Activated CD8-positive, alpha-beta T cell treated with anti-CD3 and anti-CD28 coated beads for 36 hours (primary cell): ENCODE measurements at places on chromosomes 12 and 14.

DNA sequence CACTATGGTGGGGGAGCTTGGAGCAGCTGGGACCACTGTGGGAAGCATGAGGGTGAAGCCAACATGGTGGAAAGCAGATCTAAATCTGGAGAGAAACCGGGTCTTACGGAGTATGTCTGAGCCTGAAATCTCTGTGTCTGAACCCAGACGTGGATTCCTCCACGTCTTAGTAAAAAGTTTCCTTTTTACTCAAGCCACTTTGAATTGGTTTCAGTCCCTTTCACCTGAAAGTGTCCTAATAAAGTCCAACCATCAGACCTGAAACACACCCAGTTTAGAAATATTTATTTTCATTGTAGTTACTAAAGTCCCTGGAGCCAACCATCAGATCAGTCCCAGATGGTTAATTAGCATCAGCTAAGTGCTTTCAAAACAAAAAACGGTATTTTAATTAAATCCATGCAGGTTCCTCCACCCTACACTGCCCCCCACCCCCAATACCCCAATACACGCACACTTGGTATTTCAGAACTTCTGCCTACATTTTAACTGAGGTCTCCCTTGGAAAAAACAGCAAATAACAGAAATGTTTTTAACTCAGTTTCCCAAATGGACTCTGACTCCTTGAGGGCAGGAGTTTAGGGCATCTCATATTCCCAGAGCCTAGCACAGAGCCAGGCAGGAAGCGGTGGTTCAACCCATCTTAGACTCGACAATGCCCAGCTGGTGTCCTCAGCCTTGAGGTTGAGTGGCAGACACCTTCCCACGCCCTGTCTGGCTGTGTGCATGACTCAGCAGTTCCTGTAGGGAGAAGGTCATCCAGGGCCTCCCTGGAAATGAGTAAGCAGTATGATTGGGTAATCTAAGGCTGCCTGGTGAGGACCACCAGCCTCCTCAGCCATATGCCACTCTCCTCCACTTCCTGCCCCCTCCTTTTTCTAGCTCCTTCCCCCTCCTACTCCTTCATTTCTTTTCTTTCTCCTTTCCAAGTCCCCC lies 175.8 kb downstream of the TTC8 start:
- peak; percentile 71 for DNase-seq

DNA sequence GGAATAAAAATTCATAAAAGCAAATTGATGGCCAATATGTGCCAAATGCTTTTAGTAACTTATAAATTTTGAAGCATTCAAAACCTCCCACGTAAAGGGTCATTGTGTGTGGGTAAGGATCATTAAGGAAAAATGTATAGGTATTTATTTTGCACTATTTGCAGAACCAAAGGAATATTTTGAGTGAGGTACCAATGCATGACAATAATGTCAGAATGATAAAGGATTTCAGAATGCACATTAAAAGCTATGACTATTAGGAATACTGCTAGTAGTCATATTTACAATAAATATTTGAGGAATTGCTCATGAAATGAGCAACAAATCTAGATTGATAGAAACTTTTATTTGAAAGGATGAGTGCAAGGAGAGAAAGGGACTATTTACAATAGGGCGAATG lies 932.8 kb downstream of the SLC6A15 start:
- DNase-seq = no peak

DNA sequence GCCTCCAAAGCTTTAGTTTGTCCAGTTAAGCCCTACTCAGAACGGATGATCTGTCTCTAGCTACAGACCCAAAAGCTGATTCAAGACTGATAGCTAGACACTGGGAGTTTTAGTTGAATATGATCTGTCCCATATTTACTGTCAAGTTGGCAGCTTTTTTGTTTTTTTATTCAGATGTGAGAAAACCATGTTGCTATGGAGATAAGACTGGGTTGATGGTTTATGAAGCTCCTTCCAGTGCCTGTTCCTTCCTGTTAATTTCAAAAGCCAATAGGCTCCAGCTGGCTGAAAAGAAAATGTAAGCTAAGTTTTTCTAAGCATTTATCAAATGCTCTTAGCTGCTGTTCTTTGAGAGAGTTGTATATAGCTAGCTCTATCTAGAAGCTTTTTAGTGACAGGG lies 4.7 kb downstream of the DYNLL1 start:
- DNase-seq = no peak

- DNase-seq = no peak
Observed at GRCh38 chr14:73472185-73473114, 14.1 kb upstream of the NUMB start.

DNA sequence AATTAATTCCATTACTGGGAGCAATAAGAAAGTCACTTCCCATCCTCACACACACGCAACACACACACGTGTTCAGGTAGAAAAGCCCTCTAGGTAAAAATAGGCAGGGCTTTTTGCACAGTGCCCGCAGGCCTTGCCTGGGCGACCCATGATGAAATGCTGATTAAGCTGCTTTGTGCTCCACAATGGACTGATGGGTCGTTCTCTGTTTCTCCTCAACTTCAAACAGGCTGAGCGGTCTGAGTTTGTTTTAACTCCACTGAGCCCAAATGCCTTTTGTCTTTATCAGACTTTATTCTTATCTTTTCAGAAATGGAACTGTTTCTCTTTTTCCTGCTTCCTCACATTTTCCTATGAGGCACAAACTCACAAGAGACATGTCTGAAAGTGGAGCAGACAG lies 9.4 kb upstream of the DACT1 start:
- no peak for DNase-seq

DNA sequence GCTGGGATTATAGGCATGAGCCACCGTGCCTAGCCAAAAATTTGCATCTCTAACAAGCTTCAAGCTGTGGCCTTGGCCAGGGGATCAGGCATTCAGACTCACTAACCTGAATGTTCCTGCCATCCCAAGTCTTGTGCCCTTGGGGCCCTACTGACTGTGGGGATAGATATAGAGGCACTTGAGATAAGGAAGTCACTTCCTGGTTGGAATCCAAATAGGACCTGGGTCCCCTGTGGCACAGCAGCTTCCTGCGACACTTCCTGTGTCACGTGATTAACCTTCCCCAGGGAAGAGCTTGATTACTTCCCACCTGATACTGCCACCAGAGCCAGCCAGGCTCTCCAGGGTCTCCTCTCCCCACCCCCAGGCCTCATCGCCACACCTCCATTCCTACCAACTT lies 128.2 kb downstream of the BCL11B start:
- no peak for DNase-seq

DNA sequence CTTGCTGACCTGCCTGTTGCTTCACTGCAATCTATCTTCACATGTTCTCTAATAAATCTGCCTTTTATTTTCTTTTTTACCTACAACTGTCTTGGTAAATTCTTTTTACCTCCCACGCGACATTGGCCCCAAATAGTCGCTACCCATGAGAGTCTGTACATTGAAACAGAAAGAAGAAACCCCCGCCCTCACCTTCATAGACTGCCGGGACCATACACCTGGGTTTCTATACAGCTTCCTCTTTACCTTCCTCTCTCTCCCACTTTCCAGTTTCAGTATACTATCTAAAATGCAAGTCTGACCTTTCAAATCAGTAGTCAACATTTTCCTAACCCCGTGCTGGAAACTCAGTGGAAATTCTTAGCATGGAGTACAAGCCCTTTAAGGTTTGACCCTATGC lies 4.8 kb downstream of the SLC8A3 start:
- no peak for DNase-seq

GRCh38 chr12:28192125-28192524 lies 1.9 kb downstream of the CCDC91 start:
- no peak for DNase-seq

- DNase-seq = no peak
Observed at GRCh38 chr14:50871914-50872732, at the start of gene ABHD12B. TSS of gene ABHD12B (plus strand) at chr14:50872053. CDS start at chr14:50872175, 122 bp downstream.

DNA sequence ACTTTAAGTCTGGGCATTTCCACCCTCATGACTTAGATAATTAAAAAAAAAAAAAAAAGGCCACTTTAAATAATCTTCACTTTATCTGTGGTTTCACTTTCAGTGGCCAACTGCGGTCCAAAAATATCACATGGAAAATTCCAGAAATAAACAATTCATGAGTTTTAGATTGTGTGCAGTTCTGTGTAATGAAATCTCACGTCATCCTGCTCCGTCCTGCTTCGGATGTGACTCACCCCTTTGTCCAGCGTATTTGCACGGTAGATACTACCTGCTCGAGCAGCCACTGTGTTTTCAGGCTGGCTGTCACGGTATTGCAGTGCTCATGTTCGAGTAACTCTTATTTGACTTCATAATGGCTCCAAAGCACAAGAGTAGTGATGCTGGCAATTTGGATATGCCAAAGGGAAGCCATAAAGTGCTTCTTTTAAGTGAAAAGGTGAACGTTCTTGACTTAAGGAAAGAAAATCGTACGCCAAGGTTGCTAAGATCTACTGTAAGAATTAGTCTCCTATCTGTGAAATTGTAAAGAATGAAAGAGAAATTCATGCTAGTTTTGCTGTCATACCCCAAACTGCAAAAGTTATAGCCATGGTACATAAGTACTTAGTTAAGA lies 2.4 kb downstream of the E2F7 start:
- no peak for DNase-seq

GRCh38 chr12:105939181-105939721 lies 199.5 kb downstream of the NUAK1 start:
- DNase-seq = no peak

DNA sequence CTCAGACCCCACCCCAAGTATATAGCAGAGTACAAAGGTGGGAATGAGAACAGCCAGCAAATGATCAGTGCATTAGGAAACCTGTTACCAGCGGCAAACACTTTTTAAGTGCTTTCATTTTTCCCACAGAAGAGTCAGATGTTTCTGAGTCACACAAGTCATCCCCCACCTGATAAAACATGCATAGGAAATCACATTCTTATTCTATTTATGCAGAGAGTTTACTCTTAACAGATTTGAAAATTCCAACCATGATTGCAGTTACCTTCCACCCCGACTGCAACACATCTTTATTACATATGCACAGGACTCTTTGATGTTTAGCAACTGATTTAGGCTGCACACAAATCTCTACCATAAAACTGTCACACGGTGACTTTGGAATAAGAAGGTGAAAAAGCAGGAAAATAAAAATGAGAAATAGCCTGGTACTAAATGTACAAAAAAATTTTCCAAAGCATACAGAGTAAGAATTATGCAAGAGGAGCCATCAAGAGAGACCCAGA lies 236.4 kb downstream of the PAWR start:
- DNase-seq = no peak

DNA sequence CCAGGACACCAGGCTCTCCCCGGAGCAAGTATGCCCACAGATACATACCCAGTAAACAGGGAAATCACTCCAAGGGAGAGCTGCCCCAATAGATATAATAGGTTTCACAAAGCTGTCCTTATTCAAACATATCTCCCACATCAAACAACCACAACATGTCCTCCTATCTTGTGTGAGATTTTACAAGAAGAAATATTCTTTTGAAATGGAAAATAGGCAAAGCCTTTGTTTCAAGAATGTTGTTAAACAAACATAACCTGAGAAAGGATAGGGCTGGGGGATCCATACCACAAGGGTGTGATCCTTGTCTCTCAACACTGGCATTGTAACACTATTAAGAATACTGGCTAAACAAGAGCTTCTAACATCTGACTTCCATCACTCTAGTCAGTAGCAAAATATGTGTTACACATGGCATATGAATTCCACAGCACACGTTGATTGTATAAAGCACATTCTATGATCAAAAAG lies 32.9 kb downstream of the LGR5 start:
- no peak for DNase-seq

DNA sequence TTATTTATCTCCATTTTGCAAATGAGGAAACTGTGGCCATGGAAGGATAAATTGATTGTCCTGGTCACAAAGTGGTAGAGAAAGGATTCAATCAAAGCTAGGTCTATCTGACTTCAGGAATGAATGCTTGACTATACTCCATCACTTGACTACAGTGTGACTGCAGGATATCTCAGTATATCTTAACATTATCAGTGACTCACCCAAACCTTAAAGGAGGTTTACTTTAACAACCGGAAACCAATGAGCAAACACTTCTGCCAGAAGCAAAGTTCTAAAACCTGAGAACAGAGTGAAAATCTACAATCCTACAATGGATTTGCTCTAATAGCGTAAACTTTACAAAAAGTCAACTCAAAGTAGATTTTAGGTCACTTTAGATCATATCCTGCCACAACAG lies 277.0 kb downstream of the CEP128 start:
- DNase-seq = no peak

- DNase-seq = no peak
Observed at GRCh38 chr14:64878837-64879634, 671 bp downstream of the SPTB start.

- no peak for DNase-seq
Observed at GRCh38 chr12:99611117-99611516, 36.4 kb upstream of the GARIN6 start.

DNA sequence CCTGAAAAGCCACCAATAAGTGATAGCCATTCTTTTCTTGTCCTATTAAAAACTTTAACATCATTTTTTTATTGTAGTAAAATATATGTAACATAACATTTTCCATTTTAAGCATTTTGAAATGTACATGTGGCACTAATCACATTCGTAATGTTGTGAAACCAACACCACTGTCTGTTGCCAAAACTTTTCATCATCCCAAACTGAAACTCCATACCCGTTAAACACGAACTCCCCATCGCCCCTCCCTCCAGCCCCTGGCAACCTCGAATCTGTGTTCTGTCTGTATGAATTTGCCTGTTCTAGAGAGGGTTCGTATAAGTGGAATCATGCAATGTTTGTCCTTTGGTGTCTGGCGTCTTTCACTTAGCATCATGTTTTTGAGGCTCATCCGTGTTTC lies 75.9 kb downstream of the CCDC92 start:
- no peak for DNase-seq
